ENCODE measurements at places on chromosomes 6 and 20. TPM values are rescaled to one million over a fixed set of nuclear protein-coding genes. Genes with fewer than 3 reads are reported as not detected.

Gene TMEM200A
- total RNA-seq, result 1.2 TPM

DNA sequence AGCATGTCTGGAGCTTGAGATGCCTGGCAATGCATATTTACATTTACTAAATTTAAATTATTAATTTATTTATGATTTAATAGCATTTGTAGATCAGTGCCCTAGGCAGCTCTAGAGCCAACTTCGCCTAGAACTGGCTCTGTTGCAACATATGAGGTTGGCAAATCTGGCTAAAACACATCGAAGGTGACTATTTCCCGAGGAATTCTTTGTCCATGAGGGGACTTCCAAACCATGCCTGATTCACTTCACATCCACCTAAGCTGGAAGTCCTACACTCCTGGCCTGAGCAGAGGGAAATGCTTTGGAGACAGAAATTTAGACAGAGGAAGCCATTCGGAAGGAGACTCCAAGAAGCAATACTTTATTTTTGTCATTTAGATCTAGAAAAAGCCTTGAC, 211.0 kb upstream of the ARG1 start:
- DNase-seq, result no peak

- DNase-seq, result no peak
These were observed 75.6 kb downstream of the NCOA3 start for GRCh38 chr20:47577314-47577713.

GRCh38 chr20:51902933-51903332, 100.6 kb upstream of the SALL4 start:
- no peak for DNase-seq

DNA sequence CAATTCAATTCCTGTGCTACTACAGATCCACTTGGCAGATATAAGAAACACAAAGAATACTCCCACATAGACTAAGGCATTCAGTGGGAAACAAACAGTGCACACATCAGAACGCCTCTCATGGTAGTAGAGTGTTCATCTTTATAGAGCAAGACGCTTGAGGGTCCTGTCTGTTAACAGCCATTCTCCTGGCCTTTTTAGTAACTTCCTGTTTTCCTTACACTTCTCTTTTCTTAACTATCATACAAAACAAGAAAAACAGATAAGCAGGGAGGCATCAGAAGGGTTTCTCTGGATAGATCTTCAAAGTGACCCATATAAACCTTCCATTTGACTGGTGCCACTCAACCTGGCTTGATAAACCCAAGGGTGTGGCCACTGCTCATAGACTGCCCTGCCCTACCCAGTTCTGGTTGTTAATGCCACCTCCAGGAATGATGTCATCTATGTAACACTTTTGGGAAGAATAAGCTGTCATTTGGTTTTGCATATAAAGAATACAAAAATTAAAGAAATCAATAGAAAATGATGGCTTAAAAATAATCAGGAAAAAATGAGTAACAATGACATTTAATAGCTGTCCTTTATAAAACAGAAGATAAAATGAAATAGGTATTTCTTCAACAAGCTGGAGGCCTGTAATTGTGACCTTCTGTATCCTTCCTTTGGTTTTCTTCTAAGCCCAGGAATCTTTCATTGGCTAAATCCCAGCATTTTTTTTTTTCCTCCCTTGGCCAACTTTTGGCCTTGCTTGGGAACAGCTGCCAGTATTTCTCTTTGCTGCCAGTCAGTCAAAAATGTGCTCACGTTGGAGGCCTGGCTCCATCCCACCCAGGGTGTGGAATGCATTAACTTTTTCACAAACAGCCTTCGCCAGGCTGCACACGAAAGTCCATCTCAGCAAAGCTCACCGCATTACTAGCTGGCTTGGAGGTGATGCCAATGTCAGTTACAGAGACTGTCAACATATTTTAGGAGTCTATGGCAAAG, 103.5 kb downstream of the GJA10 start:
- DNase-seq, result peak; percentile 22

DNA sequence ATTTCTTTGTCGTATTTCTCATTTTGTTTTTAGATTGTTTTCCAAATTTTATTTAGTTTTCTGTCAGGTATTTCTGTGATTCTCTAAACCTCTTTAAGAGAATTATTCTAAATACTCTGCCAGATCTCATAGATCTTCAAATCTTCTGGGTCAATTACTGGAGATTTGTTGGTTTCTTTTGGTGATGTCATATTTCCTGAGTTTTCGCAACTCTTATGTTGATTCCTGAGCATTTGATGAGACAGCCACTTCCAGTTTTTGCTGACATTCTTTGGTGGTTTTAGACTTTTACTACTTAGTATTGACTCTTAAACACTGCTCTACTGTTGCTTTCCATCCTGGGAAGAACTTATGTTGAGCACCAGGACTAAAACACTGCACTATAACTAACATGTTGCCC, 21.9 kb downstream of the ADGB start:
- DNase-seq, result no peak
